ENCODE measurements at places on chromosomes 16 and 17.

- DNase-seq, result peak; percentile 63
Observed at GRCh38 chr17:48577946-48578615, at the start of gene HOXB4. Gene HOXB4, minus strand, starts transcription at chr17:48578350. Its CDS starts 31 bp downstream, at chr17:48578319.

GRCh38 chr17:42438600-42439567 lies 15.8 kb upstream of the CAVIN1 start:
- peak; percentile 51 for DNase-seq

DNA sequence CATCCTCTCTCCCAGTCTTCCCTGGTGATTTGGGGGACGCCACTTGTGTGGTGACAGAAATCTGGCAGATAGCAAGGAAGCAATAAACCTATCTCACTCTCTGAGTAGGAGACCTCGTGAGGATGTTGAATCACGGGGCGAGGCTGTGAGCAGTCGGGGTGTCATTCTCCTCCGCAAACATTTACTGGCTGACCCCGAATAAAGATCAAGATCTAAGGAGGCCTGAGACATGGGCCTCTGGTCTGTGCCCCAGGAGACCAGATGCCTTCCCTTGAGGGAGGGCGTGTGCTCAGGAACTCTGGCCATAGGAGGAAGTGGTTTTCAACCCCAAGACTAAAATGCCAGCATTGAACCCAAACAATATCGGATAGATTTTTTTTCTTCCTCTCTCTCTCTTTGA lies 53.1 kb downstream of the FOXL1 start:
- DNase-seq, result no peak

DNA sequence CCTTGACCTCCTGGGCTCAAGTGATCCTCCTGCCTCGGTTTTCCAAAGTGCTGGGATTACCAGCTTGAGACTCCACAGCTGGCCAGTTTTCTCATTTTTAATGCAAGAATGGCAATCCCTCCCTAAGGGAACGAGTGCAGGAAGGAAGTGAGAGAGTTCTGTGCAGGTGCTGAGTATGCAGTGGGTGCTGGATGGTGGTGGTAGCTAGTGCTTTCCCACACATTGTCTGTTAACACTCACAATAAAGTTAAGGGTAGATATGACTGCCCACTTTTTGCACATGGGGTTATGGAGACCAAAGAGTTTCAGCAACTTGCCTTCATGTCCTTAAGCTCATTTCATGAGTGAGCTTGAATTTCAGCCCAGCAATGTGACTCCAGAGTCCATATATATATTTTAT lies 18.5 kb downstream of the RGS9 start:
- no peak for DNase-seq

GRCh38 chr17:68080411-68081150 lies 45.0 kb downstream of the KPNA2 start:
- no peak for DNase-seq

- DNase-seq, result no peak
Observed at GRCh38 chr17:62712171-62712581, 84.7 kb downstream of the MRC2 start.

GRCh38 chr16:3950343-3951193 lies 70.1 kb upstream of the CREBBP start:
- DNase-seq, result no peak

GRCh38 chr17:63405741-63406261 lies 40.3 kb downstream of the CYB561 start:
- DNase-seq, result peak; percentile 83

DNA sequence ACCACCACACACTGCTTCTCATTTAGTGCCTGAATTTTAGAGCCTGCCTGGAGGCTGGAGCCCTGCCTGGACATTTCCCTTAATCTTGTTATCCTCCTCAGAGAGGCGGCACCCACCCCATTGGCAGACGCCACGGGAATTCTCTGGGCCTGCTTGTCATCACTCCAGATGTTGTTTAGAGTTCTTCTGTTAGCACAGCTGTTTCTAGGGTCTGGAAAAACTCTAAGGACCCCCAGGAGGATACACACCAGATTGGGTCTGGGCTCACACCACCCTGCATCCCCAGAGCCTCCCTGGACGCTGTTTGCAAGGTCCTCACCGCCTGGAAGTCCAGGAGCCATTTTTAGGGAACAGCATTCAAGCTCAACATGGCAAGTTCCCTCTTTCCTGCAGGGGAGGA lies 565 bp upstream of the XAF1 start:
- no peak for DNase-seq

DNA sequence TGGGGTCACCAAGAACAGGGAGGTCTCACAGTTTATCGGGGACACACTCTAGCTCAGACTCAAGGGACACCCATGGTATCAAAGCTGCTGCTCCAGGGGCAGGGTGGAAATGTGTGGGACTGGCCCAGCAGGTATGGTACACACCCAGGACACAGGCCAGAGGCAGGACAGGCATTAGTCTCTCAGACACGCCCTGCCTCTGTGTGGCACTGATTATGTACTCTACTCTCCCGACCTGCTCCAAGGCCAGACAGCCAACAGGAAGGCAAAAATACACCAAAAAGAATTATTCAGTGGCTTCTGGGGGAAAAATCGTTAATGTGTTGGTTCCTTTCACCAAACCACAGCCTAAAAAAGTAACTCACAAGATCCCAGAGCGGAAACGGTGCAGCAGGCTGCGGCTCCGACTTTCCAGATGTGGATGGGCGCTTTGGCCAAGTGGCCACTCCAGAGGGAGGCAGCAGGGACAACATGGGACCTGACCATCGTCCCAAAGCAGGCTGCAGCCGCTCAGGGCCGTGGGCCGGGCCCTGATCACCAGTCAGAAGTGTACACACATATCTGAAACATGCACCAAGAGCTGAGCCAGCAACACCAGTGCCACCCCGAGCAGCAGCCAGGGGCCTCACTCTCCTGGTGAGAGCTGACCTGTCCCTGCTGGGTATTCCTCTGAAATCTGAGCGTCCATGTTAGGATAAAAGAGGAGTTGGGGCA lies 1.0 kb upstream of the SIRT7 start:
- DNase-seq, result no peak

- no peak for DNase-seq
Observed at GRCh38 chr17:70654706-70655105, 485.4 kb downstream of the KCNJ2 start.

DNA sequence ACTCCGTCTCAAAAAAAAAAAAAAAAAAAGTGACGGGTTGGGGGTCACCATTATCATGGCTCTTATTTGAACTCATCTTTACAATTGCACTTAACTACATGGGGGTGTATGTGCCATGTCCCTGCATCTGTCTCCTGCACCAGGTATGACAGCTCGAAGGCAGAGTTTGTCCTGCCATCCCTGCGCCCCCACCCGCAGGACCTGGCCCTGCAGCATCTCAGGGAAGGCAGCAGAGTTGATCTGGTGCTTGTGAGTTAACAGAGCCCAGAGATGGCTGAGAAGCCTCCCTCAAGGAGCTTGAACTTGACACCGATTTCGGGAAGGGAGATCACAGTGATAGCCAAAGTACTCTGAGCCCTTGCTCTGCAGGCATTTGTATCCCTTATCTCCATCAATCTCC lies 44.8 kb downstream of the C16orf82 start:
- no peak for DNase-seq

Data from inflammatory macrophage treated with lipopolysaccharide for 4 hours (primary cell).